ENCODE measurements at places on chromosomes 7 and 10.
A peak's percentile ranks its signal among the peaks of the same experiment; 100 is the strongest.

- no peak for DNase-seq
These were observed 4.5 kb upstream of the EPHA1 start for GRCh38 chr7:143413123-143413522.

GRCh38 chr10:67914777-67915340 lies 30.4 kb downstream of the SIRT1 start:
- no peak for DNase-seq

- no peak for DNase-seq
These were observed 165.9 kb upstream of the NAMPT start for GRCh38 chr7:106450716-106451115.

DNA sequence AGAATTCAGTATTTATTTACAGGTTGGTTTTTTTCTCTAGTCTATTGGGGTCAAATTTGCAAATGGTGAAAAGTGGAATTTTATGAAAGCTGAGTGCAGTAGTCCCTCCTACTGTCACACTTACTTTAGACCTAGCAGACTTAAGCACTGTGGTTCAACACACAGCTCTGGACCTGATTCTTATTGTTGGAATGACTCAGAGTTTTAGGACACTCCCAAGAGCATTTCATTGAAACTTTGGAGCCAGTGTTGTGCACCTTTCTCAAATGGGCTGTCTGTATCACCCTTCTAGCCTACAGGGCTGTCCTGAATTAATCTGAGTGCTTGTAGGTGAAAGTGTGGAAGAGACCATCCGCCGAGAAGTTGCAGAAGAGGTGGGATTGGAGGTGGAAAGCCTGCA lies 16.1 kb downstream of the NUDT13 start:
- no peak for DNase-seq

- peak; percentile 19 for DNase-seq
These were observed 78.3 kb downstream of the WIPF3 start for GRCh38 chr7:29884399-29885272.

DNA sequence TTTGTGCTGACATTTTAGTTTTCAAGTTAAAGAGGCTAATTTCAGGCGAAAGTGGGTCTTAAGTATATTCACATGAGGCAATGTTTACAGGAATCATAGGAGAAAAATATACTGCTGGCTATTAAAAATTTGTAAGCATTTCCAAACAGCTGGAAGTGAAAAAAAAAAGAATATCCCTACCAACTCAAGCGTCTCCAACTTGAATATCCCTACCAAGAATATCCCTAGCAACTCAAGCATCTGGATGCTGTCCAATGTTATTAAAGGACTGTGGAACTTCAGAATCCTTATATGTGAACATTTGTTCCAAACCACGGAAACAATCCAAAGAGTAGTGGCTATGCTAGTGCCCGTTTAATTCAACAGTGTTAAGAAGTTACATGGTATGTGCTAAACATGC lies 1303.0 kb downstream of the GATA3 start:
- no peak for DNase-seq

GRCh38 chr10:121680879-121681655 lies 82.8 kb upstream of the FGFR2 start:
- no peak for DNase-seq

DNA sequence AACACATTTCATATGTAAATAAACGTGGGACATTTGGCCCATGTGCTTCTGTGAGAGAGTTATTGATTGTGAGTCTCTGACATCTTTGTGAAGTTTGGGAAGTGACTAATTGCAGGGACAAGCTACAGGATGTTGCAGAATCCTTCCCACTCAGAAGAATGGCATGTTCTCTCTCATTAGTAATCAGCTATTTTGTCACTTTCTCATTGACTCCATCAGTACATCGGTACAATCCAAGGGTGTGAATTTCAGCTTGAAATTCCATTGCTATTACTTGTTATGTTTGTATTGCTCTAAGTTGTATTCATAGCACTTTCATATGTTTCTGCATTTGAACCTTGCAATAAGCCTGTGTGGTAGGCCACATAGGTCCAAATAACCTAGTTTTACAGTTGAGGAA lies 100.0 kb upstream of the KCNMA1 start:
- DNase-seq = no peak

- no peak for DNase-seq
These were observed 25.7 kb downstream of the ZNF503 start for GRCh38 chr10:75375838-75376237.

DNA sequence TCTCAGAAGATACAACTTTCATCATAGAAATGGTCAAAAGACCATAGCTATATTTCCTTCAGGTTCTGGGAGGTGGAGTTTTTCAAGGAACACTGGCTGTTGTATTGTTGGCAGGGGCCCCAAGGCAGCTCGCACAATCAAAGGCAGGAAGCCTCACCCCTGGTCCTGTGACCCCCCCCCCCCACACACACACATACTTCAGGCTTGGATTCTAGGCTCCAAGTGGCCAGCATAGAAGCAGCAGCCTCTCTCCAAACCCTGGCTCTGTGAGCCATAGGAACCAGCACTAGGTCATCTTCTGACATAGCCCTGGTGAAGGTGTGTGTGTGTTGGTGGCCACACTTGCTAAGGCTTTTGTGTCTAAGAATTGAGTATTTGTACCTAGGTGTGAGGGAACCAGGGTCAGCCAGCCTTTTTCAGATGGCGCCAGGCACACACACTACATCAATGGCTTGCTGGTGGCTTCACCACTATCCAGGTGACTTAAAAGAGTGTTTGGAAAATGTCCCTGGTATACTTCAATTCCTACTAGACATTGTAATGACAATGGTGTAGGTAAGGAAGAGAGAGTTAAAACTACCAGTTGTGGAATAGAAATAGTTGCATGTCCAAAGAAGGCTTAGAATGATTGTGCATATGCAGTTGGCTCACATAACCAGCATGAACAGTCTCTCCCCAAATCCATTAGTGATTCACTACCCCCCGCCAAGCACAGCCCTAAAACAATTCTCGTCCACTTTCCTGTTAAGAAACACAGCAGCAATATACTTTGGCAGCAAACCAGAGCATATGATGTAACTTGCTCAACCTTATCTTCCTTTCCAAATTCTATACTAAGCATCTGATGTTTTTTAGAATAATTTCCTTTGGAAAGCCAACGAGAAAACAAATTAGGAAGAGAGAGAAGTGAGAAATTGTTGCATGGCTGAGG lies 91.3 kb downstream of the AVL9 start:
- DNase-seq = no peak

DNA sequence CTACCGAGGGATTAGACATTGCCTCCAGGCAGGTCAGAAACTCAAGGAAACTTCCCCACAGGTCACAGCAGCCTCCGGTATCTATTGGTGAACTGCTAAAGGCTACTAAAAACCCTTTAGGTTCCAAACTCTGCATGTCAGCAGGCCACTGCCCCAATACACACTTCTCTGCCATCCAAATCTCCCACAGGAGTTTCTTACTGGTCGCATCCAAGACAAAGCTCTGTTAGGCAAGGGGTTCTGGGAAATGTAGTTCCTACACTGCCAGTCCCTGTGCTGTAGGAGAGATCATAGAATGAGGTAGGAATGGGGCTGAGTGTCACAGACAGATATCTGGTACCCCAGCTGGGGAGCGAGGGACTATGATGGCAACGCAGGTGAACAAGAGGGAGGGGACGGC lies 757.0 kb upstream of the C7orf33 start:
- no peak for DNase-seq

DNA sequence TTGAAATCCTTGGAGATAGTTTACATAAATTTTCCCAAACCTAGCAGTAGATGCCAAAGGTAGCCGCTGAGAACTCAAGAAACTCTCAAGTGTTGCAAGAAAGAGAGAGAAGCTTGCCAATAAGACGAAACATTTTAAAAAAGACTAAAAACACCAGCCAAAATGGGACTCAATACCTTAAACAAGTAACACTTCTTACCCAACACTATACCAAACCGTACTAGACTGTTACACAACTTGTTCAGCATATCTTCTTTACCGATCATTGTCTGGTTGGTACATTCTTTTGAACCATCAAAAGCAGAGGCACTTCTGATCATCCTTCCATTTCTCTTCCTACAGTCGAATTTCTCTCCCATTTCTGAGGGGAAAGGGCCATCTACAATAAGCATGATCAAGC lies 4.8 kb upstream of the PTPN12 start:
- no peak for DNase-seq

- DNase-seq = no peak
These were observed 216.3 kb downstream of the RNLS start for GRCh38 chr10:88366772-88367171.

DNA sequence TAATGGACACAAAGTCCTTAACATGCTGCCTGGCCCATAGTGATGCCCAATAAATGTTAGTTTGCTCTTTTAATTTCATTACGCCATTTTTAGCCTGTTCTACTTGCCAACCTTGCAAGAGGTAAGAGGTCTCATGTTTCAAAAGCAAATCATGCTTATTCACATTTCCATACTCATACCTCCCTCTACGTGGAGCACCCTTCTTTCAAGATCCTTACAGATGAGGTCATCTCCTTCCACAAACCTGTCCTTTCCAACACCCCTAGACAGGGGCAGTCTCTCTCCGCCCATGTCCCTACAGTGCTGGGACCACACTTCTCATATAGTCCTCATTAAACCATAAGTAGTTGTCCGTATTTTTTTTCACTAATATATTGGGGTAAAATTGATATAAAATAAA lies 271.3 kb downstream of the FGFR2 start:
- no peak for DNase-seq

GRCh38 chr7:77525231-77525630 lies 11.9 kb upstream of the PTPN12 start:
- no peak for DNase-seq

GRCh38 chr10:60155943-60156683 lies 233.6 kb downstream of the ANK3 start:
- DNase-seq = no peak

- DNase-seq = no peak
These were observed 38.9 kb downstream of the HK1 start for GRCh38 chr10:69317175-69317604.

DNA sequence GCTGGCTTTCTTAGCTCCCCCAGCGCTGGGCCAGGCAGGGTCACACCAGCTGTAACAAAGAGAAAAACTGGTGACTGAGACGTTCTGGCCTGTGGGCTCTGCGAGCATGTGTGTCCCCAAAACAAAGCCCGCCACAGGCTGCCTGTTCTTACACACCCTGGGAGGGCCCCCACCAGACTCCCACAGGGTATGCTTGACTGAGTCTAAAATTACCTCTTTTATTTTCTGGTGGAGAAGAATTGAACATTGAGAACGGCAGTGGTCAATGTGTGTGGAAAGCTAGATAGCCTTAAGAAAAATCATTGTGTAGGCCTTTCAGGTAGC lies 808 bp downstream of the C10orf71 start:
- DNase-seq = no peak

DNA sequence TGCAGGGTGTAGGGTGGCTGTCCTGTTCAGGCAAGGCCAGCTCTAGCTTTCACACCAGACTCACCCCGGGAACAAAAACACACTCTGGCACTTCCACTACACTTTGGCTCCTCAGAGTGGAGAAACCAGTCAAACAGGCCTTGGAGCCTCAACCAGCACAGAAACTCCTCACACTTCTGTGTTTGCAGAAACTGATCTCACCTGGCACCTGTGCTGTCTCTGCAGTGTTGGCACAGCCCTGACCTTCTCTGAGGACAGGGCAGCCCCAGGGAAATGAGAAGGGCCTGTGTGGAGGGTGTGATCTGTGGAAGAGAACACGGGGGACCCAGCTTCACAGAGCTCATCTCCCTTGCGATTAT lies 4.1 kb upstream of the CALML5 start:
- no peak for DNase-seq

- peak; percentile 68 for DNase-seq
These were observed at the start of gene SMARCD3 for GRCh38 chr7:151248346-151249033. TSS of gene SMARCD3 (minus strand) at chr7:151248694. CDS start at chr7:151248562, 132 bp downstream.

- DNase-seq = no peak
These were observed 22.5 kb upstream of the TNRC18 start for GRCh38 chr7:5445981-5446594.

GRCh38 chr7:92747041-92747835 lies 89.1 kb downstream of the CDK6 start:
- DNase-seq = no peak

- no peak for DNase-seq
These were observed 308.6 kb downstream of the ARL4A start for GRCh38 chr7:12995912-12996469.

GRCh38 chr7:155298288-155298833 lies 683 bp downstream of the INSIG1 start:
- DNase-seq = no peak

DNA sequence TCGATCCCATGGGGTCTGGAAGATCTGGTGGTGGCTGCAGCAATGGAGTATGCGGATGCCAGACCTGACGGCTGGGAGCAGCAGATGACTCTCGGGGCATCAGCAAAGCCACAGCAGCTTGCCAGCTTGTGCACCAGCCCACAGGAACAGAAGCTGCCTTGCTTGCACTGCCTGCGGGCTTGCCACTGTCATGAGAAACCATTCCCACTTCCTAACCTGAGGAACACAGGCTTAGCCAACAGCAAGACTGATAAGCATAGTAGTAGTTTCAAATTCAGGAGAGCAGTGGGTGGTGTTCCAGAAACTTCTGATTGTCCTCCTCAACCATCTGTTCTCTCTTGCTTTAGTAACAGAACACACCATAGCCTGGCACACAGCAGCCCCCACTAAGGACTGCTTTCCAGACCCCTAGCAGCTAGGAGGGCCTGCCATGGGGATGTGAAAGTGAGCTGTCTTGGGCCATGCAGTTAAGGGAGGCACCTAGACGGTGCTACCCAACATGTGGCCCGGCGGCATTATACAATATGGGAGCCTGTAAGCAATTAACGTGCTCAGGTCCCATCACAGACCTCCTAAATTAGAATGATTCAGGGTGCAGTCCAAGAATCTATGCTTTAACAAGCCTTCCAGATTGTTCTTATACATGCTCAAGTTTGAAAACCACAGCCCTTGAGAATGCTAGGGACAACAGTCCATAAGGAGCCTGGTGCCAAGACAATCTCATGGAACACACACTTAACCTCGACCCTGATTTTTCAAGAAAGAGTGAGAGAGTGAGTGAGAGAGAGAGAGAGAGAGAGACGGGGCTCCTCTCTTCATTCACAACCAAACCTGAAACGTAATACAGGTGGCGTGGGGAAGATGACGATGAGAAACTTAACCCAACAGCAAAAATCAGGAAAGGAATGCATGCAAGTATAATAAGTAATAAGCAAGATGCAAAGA lies 7.1 kb downstream of the ANXA11 start:
- no peak for DNase-seq

DNA sequence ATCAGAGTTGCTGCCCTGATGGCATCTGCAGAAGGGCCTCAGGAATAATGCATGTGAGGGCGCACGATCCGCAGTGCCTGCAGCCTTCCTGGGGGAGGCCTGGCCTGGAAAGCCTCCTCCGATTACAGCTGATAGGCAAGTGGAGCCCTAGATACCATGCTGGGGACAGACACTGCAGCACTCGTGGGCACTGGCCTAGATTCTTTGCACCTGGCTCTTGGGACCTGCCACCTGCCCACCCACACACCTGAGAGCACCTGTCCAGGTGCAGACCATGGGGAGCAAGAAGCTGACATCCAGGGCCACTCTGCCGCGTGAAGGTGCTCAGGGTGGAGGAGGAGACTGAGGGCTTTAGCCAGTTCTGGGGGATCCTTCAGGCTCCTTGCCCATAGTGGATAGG lies 14.8 kb downstream of the YKT6 start:
- no peak for DNase-seq

GRCh38 chr7:142853739-142854371 lies 1.0 kb upstream of the EPHB6 start:
- DNase-seq = peak; percentile 75
